Brain pericyte (primary cell): ENCODE measurements at places on chromosomes 7 and 10.

- DNase-seq = peak; percentile 4
These were observed 30.3 kb downstream of the TMEM168 start for GRCh38 chr7:112759905-112760304.

DNA sequence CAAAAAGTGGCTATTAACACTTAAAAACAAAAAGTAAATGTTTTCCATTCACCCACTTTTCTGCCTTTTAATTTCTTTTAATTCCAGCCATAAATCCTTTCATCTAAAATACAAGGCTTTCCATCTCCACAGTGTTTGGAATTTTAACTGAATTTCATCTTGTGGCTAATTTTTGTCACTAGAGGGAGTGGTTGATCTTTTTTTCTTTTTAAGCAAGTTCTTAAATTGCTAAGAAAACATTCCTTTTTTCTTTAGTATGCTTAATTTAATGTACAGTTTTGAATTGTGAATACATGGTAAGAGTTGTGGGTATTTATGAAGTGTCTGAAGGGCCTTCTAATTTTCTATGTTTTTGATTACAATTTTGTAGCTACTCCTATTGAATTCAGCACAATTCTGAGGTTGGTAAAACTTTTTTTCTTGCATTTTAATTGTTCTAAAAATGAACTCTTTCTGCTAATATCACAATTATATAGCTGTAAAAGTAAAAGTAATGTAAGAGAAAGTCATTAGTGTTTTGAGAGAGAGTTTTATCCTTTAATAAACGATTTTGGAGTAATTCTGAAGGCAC is 54.9 kb upstream of the ANK3 start:
- DNase-seq = no peak

DNA sequence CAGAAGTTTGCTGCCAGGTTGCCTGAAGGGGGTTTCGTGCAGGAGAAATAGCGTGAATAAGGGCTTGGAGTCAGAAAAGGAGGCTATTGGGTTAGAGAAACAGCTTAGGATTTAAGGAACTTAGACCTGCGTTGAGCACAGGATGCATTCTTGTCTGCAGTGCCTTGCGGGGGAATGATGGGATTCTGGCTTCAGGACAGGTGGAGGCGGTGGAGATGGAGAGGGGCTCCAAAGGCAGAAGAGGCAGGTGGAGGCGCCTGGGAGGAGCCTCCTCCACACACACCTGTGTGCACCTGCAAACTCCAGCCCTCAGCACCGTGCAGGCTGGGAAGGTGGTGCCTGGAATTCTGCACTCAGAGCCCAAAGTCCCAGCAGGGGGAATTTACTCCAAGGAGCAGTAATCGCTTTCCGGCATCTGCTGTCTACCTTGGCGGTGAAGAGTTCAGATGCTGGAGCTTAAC is 1.8 kb downstream of the CLIP2 start:
- DNase-seq = no peak

DNA sequence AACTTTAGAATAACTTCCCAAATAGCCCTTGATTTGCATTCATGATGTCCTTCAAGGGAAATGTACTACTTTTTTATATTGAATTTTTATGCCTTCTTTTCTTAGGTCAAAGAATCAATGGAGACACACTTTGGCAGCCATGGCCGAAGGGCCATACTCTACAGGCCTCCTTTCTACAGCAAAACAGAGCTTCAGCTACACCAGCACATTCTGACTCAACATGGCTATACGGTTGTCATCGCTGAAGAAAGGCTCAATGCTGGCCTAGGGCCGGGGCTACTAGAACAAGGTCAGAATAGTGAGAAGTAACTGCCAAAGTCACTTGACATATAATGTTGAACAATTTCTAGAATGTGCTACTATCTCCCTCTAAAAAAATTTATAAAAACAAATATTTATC is 27.0 kb downstream of the CPED1 start:
- no peak for DNase-seq

- DNase-seq = no peak
These were observed 9.9 kb downstream of the ZNF365 start for GRCh38 chr10:62384057-62384446.

GRCh38 chr7:131111081-131111576 is 216.5 kb upstream of the MKLN1 start:
- no peak for DNase-seq

GRCh38 chr7:132328047-132328620 is 248.1 kb downstream of the PLXNA4 start:
- no peak for DNase-seq

DNA sequence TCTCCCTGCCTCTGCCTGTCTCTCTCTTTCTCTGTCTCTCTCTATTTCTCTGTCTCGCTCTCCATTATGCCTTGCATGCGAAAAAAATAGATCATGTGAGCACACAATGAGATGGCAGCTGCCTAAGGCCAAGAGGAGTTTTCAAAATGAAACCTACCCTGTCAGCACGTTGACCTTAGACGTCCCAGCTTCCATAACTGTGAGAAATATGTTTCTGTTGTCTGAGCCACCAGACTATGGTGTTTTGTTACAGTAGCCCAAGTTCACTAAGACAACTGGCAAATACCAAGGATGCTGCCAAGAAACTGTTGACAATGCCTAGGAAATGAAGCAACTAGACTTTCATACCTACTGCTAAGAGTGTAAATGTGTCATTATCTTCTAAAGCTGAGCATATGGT is 70.6 kb upstream of the PLXDC2 start:
- no peak for DNase-seq

GRCh38 chr7:20005081-20005480 is 212.1 kb downstream of the MACC1 start:
- DNase-seq = no peak

DNA sequence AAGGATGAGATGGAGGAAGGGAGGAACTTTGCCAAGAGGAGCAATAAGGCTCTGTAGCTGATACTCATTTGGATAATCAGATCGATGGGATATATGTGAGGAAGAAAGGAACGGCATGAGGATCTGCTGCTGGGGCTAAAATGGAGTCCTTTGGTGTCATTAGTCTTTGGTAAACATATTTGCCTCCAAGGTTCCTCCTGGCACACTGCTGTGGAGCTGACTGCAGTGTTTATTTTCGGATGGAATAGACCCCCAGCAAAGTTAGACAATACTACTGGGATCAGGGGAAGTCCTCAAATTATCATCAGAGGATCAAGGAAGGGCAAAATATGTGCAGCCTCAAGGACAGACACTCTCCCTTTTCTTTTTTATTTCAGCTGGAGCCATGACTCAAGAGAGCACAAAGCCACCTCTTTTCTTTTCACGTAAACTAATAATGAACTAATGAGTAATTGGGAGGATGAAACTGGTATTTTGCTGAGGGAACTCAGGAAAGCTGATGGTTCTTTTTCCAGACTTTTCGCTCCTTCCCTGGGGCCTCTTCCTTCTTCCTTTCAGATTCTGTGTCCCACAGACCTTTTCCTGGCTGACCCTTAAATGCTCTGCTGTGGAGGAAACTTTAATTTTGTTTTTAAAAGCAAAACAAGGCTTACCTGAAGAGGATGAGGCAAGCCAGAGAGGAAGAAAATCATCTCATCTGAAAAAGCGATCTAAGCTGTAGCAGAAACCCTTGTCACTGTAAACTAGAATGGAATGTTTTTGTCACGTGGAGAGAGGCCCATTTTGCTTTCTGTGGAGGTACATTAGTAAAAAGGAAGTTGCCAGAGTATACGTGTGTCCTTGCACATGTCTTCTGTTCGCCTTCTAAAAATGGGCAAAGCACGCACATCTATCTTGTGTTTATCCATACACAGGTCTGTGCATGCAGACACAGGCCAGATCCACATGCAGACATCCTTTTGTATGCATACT is 33.3 kb downstream of the LRMDA start:
- DNase-seq = no peak

- DNase-seq = no peak
These were observed 35.1 kb upstream of the PCGF5 start for GRCh38 chr10:91185239-91185875.

GRCh38 chr7:36088553-36088952 is 64.5 kb upstream of the EEPD1 start:
- DNase-seq = no peak

GRCh38 chr10:90042075-90042474 is 340.7 kb downstream of the KIF20B start:
- DNase-seq = no peak

DNA sequence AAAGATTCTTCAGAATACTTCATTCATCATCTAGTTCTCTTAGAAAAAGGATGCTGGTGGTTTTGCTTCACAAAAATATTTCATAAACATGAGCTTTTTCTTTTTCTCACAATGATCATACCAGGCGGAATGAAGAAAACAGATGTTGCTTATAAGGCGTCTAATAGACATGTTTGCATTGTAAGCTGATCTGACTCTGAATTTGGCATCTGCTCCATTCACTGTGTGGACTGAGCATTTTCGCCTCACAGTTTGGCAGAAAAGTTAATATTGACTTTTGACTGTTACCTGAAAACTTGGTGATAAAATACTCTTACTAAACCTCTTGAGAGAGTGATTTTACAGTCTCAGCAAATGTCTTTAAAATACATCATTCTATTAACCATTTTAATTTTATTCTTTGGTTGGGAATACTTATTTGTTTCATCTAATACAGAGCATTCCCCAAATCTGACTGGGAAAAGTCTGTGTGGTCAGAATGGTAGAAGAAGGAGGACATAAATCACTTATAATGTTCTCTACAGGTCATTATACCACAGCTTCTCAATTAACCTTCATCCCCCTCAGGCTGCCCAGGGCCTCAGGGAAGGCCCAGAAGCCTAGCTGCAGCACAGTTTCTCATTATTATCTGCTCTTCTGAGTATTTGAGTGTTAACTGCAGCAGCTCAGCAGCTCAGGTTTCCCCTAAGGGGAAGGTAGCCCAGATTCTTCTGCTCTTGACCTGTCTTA is 121.6 kb upstream of the KAT6B start:
- DNase-seq = peak; percentile 29

GRCh38 chr7:139950881-139951525 is 111.7 kb downstream of the PARP12 start:
- no peak for DNase-seq

- DNase-seq = no peak
These were observed 933 bp upstream of the RNF32 start for GRCh38 chr7:156639426-156640256.

GRCh38 chr7:155763122-155763521 is 49.1 kb downstream of the SHH start:
- peak; percentile 63 for DNase-seq

- DNase-seq = no peak
These were observed 27.1 kb downstream of the LMTK2 start for GRCh38 chr7:98133621-98134303.

DNA sequence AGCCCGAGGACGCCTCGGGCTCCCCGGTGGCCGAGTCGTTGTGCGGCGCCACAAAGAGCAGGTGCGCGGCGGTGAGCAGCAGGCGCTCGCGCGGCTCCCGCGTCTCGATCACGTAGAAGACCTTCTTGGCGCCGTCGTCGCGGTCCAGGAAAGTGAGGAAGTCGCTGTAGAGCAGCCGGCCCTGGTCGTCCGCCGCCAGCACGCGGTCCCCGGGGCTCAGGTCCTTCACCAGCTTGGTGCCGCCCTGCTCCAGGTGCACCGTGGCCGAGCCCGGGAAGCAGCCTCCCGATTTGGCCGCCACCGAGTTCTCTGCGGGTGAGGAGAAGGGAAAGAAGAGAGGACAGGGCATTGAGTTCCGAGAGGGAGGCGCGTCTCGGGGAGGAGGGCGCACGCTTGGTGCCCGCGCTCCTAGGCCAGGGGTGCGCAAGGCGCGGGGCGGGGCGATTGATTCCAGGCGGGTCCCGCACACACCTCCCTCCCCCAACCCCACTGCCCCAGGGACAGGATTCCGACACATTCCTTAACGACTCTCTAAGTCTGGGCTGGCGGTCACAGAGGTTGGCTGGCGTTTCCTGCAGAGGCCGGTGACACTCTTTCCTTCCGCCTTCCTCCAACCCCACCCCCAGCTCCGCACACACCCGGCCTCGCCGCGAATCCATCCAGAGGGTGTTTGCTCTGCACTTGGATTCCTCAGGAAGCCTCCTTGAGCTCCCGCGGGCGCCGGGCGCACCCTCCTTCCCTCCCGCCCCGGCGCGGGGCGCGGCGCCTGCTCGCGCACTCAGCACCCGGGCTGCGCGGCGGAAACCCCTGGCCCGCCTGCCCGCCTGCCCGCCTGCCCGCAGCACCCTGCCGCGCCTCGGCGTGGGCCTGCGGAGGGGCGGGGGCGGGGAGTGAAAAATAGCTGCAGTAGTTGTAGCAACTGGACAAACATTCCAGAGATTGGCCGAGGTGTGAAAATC is 8.6 kb downstream of the SHH start:
- no peak for DNase-seq

- DNase-seq = no peak
These were observed 249.4 kb upstream of the CTBP2 start for GRCh38 chr10:125409756-125410155.

GRCh38 chr10:12941966-12942365 is 59.5 kb downstream of the CCDC3 start:
- no peak for DNase-seq

DNA sequence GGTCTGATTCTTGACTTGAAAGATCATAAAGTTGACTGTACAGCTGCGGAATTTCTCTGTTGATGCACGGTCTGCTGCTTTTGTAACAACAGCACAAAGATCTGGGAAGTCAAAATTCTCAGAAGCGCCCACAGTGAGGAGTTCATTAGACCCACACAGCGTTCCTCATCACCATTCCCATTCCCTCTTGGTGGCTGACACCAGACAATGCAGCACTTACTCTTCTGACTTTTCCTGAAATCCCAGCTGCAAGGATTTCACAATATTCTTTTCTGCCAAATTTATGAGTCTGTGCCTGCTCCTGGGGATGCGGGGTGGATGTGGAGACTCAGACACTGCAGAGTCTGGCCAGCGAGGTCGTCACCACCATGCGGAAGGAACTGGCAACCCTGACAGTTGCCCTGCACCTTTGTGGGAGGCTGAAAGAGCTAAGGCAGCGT is 233.9 kb downstream of the FANK1 start:
- DNase-seq = no peak

- no peak for DNase-seq
These were observed 25.5 kb upstream of the KNDC1 start for GRCh38 chr10:133134411-133135115.

DNA sequence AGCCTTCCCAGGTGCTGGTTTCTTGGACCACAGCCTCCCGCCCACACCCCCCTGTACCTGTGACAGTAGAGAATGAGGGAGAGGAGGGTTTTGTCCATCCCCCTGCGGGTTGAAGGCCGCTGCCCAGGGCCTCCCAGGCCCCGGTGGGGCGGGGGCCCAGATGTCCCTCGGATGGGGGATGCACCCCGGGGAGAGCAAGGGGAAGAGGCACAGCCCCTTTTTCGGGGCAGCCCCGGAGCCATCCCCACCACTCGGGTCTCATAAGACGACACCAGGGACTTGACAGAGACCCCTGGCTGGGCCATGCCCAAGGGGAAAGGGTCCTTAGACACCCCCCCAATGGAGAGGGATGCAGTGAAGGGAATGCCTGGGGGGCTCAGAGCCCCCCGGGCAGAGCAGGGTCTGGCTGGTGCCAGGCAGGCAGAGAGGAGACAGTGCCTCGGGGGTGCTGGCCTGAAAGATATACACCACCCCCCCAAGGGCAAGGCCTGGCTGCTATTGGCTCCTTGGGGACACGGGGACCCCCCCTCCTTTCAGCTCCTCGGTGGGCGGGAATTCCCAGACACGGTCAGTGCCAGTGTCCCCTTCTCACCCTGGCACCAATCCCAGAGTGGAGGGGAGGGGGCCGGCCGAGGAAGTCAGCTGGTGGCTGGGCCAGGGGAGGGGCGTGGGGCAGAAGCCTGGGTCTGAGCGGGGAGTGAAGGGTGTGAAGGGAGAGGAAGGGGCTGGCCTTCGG is 3.7 kb upstream of the SPACDR start:
- no peak for DNase-seq

GRCh38 chr10:35517431-35518181 is 87.5 kb upstream of the GJD4 start:
- no peak for DNase-seq

- no peak for DNase-seq
These were observed 1.2 kb downstream of the VPS37D start for GRCh38 chr7:73668886-73669230.
